T-cell (primary cell): ENCODE measurements at places on chromosomes 13 and 19.

DNA sequence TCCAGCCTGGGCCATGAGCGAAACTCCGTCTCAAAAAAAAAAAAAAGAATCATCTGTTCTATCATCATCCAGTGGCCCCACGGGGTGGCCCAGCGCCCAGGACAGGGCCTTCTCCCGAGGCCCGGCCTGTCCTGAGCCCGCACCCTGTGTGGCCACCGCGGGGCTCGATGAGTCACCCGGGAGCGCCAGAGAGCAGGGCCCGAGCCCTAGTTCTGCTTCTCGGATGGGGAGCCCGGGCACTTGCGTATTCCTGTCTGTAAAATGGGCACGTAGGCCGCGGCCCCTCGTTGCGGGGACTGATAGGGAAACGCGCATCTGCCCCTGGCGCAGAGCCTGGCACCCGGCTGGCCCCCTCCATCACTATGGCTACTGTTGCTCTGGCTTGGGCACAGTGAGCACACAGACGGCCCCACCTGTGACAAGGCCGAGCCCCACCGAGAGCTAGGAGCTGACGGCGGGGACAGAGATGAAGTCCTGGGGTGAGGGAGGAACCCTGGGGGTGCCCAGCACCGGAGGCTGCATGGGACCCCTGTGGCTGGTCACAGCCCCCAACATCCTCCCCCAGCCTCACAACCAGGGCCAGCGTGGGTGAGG, 21.3 kb upstream of the UQCR11 start:
- H3K36me3 ChIP-seq, result peaks cover 41% of the 10 kb centered on the region
- no peak for DNase-seq
- H3K27ac ChIP-seq, result no peak overlapping the region
- no peak overlapping the region for H3K4me3 ChIP-seq
- no peaks in the 10 kb centered on the region for H3K27me3 ChIP-seq

GRCh38 chr13:99985886-99986527, 4.4 kb downstream of the ZIC2 start:
- DNase-seq, result no peak
- peaks cover 86% of the 10 kb centered on the region for H3K27me3 ChIP-seq
- H3K4me1 ChIP-seq, result peaks cover 53% of the 10 kb centered on the region
- H3K27ac ChIP-seq, result no peak overlapping the region
- H3K36me3 ChIP-seq, result no peaks in the 10 kb centered on the region

- H3K4me3 ChIP-seq, result no peak overlapping the region
- H3K27ac ChIP-seq, result no peak overlapping the region
- DNase-seq, result no peak
- H3K27me3 ChIP-seq, result no peaks in the 10 kb centered on the region
- H3K36me3 ChIP-seq, result no peaks in the 10 kb centered on the region
- peaks cover 14% of the 10 kb centered on the region for H3K4me1 ChIP-seq
Measured at GRCh38 chr19:48794291-48794690, 16.5 kb downstream of the BCAT2 start.

DNA sequence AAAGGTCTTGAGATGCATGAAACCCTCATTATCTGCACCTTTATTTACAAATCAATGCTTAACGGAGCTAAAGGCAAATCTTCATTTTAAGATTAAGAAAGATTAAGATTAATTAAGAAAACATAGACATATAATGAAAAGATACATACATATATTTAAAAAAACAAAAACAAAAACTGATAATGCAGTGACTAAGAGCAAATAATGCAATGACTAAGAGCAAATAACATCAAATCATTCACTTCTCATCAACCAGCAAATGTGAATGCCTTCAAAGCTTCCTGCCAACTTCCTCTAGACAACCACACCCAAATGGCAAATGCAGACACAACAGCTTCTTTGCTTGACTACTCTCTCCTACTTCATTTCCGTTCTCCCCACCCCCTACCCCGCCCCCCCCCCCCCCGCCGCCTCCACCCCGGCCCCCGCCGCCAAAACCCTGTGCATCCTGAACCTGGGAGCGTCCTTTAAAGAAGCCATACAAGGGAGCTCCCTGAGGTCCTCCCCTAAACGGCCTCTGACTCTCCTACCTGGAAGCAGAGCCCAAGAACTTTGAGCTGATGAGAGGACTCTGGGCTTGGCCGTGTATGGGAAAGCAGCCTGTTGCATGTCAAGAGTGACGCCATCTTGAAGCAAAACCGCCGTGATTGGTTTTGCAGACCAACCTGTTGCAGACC, 24.5 kb downstream of the TEX101 start:
- DNase-seq, result peak; percentile 58
- no peaks in the 10 kb centered on the region for H3K27me3 ChIP-seq
- H3K27ac ChIP-seq, result peak overlapping the region; percentile 78
- no peaks in the 10 kb centered on the region for H3K36me3 ChIP-seq

DNA sequence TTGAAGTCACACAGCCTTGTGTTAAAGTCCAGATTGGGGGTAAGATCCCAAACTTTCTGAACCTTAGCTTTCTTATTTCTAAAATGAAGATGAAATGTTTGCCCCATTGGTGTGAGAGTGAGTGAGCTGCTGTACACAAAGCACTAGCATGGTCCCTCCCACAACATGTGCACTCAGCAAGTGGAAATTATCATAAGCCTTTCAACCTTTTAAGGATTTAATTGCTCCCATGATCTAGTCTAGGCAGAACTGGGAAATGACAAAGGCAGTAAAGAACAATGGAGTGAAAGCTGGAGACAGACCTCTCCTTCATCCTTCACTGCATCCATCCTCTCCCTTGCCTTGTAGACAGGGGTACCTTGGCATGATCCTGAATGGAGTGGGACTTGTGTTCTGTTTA, 76.0 kb upstream of the GPR12 start:
- H3K4me3 ChIP-seq, result no peak overlapping the region
- no peaks in the 10 kb centered on the region for H3K4me1 ChIP-seq
- H3K36me3 ChIP-seq, result no peaks in the 10 kb centered on the region

DNA sequence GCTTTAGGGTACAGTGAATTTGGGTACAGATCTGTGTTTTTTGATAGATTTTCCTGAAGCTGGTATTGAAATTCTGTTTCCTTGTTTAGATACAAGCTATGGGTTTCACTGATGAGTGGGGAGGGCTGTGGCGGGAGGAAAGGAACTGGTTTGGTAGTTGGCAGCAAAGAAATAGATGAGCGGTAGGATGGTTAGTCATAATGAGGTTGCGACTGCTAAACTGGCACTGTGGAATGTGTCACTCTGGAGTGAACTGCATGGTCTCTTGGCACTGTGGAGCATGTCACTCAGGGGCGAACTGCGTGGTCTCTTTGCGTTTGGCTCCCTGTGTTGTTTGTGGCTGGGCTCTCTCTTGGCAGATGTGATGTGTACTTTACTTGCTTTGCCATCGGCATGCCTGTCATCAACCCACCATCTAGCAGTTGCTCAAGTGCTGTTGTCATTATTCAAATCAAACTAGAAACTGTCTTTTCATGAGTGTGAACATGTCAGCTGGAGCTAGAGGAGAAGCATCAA, 82.1 kb downstream of the ATP8A2 start:
- no peak for DNase-seq
- H3K27me3 ChIP-seq, result no peaks in the 10 kb centered on the region
- no peak overlapping the region for H3K4me3 ChIP-seq
- H3K36me3 ChIP-seq, result no peaks in the 10 kb centered on the region

DNA sequence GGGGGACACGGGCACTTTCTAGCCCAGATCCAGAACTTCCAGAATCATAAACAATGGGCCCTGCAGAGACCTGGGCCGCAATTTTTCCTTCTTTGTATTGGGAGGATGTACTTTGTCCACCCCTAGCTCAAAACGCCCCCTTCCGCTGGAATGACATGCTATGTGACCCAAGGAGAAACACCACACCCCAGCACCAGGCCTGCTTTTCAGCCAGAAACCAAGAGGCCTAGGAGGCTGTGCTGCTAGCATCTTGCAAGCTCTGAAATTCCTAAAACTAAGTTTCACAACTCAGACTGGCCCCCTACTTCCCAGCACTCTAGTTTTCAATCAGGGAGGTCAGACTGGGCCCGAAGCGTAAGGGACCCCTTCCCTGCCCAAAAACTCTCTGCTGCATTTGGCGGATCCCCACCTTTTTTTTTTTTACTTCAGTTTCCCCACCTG, 538 bp downstream of the LSM4 start:
- no peak for DNase-seq
- no peaks in the 10 kb centered on the region for H3K36me3 ChIP-seq
- peak overlapping the region; percentile 93 for H3K4me3 ChIP-seq
- peaks cover 37% of the 10 kb centered on the region for H3K4me1 ChIP-seq
- H3K27ac ChIP-seq, result peak overlapping the region; percentile 75
- no peaks in the 10 kb centered on the region for H3K27me3 ChIP-seq
